CD4-positive, alpha-beta T cell treated with Interleukin-6 at 100 ng/mL for 8 hours (primary cell): ENCODE measurements at places on chromosomes 1 and 21.

- no peak for DNase-seq
Observed at GRCh38 chr1:23163395-23163794, 5.3 kb downstream of the LUZP1 start.

DNA sequence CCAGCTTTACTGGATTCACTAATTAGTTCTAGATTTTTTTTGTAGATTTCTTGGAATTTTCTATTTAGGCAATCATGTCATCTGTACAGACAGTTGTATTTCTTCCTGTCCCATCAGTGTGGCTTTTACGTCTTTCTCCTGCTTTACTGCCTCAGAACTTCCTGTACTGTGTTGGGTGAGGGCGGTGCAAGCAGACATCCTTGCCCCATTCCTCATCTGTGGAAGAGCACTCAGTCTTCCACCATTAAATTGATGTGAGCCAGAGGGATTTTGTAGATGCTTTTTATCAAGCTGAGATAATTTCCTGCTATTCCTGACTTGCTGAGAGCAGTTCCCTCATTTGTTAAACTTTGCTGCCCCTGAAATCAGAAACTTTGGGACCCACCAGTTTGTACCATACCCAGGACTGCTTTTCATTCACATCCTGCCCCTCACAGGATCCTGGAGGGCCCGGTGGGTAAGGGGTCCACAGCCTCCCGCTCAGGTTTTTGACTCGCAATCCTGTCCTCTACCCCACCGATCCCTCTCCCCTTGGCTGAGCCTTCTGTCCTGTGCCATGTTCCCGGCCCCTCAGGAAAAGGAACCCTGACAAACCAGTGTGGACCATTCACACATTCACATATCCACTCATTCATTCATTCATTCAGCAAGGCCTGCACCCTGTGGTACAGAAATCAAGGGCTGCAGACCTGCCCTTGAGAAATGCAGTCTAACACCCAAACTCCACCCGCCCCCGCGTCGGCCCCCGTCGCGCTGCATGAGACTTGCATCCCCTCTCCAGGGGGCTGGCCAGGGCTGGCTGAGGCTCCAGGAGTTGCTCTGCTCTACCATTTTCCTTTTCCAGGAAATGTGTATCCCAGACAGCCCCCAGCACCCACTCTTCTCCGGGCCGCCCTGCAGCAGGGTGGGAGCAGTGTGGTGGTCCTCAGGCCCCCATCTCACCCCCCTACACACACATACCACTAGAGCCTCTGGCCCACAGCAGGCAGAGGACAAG, 246.5 kb upstream of the VAMP3 start:
- DNase-seq, result no peak

DNA sequence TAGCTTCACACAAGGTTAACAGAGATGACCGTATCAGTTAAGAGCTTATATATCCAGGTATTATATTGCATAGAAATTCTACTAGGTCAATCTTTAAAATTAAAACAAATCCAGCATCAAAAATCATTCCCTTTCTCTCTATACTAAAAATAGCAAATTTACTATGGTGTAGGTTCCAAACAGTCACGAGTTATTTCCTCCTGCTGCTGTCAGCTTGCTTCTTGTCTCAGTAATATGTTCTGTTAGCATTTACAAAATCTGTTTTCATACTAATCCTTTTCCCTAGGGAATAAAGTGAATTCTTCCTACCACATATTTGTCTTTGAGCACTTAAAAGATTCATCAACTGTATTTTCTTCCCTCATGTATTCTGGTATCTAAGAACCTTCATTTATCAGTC, 2.5 kb downstream of the WDR26 start:
- no peak for DNase-seq

- no peak for DNase-seq
Observed at GRCh38 chr1:15525050-15526020, 1.3 kb upstream of the DNAJC16 start.

- DNase-seq, result no peak
Observed at GRCh38 chr1:183675883-183676585, 22.9 kb upstream of the APOBEC4 start.
